ENCODE measurements at places on chromosomes 6 and 20. TPM values are rescaled to one million over a fixed set of nuclear protein-coding genes. Genes with fewer than 3 reads are reported as not detected.

DNA sequence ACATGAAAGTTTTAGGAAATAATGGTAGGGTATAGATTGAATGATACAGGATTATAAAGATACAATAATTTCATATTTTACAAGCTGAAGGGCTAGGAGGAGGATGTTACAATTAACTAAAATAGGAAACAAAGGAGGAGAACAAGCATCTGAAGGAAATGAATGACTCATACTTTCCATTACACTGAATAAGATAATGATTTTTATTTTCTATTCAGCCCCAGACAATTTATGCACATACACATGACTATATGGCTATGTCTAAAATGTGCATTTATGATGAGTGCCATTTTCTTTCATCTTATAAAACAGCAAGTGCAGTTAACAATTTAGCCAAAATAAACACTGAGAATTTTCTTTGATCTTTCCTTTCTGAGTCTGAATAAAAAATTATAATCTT is 994.6 kb upstream of the ADGRB3 start:
- no peak for DNase-seq

Gene TREM2
- 91.0 TPM for polyA plus RNA-seq

DNA sequence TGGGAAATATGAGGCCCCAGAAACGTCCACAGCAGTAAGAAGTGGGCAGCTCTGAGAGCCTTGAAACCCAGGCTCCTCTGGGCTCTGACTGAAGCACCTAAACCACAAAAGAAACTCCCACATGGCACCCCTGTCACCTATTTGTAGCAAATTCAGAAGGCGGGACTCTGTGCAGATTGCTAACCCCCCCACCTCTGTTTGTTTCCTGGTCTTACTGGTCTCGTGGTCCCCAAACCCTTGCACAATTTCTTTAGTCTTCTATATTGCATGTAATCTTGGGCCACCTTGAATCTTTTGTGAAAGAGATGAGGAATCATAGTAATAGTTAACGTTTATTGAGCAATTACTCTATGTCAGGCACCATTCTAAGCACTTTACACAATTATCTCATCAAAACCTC is 154.3 kb downstream of the PREX1 start:
- DNase-seq: no peak

GRCh38 chr20:53713328-53714056 is 119.9 kb upstream of the ZNF217 start:
- DNase-seq: no peak

DNA sequence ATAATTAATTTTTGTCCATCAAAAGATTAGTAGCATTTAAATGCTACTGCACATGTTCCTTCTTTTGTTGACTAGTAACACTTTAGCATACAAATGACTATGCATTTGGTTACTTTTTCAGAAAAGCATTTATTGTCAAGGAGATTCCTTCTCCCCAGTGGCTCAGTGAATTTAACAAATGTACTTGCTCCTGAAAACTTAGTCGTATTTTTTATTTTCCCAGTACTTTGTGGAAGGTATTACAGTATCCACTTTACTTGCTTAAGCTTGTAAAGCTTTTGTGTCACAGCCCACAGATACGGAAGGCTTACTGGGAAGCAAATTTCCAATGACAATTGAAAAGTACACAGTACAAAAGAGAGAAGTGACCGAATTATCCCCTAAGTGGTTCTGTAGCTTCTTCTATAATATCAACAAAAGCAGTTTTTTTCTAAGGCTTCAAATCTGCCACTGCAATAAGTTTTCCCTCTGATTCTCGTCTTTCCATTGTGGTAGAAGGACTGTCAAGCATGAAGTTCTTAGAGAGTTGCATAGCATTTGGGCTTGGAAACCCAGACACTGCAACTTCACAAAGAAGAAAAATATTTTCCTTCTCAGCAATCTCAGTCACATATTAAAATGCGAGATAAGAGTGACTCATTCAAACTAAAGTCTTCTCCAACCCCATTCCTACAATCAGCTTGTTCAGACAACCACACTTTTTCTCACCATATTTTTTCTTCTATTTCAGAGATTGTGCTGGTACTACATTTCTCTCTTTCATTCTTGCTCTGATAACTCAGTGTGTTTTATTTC is 431.2 kb downstream of the GRIK2 start:
- no peak for DNase-seq

DNA sequence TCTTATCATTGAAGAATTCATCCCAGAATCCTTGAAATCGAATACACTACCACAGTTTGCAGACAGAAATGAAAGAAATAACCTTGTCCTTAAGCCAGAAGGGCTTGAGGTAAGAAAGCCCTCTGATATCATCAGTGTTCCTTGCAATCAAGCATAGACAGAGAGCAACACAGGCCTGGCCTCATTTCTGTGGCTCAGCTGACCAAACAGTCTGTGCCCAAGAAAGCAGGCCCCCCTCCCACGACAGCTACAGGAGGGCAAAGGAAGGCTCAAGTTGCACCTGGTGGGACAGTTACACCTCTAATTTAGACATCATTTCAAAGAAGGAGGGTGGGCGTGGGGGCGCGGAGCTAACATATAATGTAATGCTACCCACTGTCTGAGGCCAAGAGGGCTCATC is 21.6 kb downstream of the KIF16B start:
- no peak for DNase-seq

DNA sequence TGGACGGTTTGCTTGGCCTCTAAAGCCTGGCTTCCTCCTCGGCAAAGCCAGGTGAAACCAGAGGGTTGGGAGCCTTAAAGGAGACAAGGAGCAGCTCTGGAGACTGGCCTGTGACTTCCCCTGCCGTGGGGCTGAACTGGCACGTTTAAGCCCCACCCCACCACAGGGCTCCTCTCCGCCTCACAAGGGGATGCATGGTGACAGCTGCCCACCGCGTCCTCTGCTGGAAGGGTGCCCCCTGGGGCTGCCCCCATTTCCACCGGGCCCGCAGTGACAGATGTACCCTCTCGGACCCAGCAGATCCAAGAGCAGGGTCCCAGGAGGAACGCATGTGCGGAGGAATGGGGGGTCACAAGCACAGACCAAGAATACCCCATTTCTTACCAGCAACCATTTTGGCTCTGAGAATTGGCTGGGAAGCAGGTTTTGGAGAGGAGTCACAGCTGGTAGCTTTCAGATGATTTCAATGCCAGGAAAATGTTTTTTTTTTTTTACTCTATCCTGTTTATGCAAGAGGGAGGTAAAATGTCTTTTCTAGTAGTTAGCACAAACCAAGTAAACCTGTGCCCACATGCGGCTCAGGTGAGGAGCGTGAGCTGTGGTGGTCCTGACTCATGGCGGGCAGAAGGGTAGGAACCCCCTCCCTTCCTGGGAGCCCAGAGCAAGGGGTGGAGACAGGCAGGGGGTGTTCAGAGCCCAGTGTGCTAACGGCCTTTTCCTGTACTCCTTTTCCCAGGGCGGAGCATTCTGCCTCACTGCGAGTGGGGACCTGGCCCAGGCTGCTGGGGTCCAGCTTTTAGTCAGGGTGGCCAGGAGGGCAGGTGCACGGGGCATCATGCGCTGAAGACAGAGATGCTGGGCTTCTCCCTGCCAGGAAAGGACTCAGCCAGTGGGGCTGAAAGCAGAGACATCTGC is 33.0 kb downstream of the FRMD1 start:
- DNase-seq: no peak

Data from mammary epithelial cell (primary cell).